WTC11 (cell line): ENCODE measurements at places on chromosomes 4 and X. TPM values are rescaled to one million over a fixed set of nuclear protein-coding genes. Genes with fewer than 3 reads are reported as not detected.

DNA sequence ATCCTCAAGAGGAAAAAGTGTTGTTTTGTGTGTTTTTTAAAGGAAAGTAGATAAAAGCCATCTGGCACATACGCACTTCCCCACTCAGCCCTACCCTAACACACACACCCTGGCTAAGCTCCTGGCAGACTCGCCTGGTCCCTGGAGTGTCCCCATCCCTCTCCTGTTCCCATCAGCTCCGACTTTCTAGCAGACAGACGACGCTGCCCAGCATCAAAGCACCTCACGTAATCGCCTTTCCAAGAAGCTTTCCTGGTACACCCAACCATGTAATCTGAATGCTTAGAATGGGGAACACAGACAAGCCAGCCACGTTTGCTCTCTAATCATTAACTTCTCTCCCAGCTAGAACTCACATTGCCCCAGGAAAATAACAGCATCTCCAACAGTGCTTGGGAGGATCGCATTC is 116.2 kb downstream of the AFAP1 start:
- H3K27ac ChIP-seq: peak overlapping the region; percentile 57
- peaks cover 19% of the 10 kb centered on the region for H3K36me3 ChIP-seq
- no peak for DNase-seq
- no peak overlapping the region for H3K4me3 ChIP-seq

DNA sequence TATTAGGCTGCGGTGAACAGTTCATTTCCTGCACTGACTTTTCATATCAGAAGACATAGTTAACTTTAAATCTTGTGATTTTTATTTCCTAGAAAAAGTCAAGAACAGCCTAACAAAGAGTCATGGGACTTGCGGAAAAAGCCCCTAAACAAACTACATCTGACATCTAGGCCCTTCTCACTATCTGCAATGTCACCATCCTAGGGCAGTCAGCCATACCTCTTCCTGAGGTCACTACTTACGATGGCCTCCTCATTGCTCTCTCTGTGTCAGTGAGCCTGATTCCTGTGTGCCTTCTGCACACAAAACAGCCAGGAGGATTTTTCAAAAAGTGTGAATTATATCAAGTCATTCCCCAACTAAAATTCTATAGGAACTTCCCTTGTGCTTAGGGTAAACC is 22.4 kb upstream of the KIT start:
- no peaks in the 10 kb centered on the region for H3K36me3 ChIP-seq
- H3K27me3 ChIP-seq: no peaks in the 10 kb centered on the region; the same call in 1 of the 2 replicates
- no peak overlapping the region for H3K4me3 ChIP-seq
- H3K4me1 ChIP-seq: peaks cover 12% of the 10 kb centered on the region
- H3K27ac ChIP-seq: no peak overlapping the region

GRCh38 chrX:118523920-118524319 is 28.3 kb downstream of the DOCK11 start:
- no peak overlapping the region for H3K4me3 ChIP-seq
- H3K36me3 ChIP-seq: no peaks in the 10 kb centered on the region
- H3K27ac ChIP-seq: no peak overlapping the region
- H3K4me1 ChIP-seq: peaks cover 26% of the 10 kb centered on the region
- no peak for DNase-seq
- H3K27me3 ChIP-seq: no peaks in the 10 kb centered on the region

- H3K4me3 ChIP-seq: no peak overlapping the region
- no peak overlapping the region for H3K27ac ChIP-seq
- peaks cover 3% of the 10 kb centered on the region; the same call in 1 of the 2 replicates for H3K36me3 ChIP-seq
- peaks cover 22% of the 10 kb centered on the region for H3K27me3 ChIP-seq
- peaks cover 30% of the 10 kb centered on the region for H3K4me1 ChIP-seq
Observed at GRCh38 chr4:4578981-4579380, 37.1 kb upstream of the STX18 start.

Gene CENPU
- total RNA-seq: 52.9 to 60.5 TPM (median 53.4 TPM) in 3 replicates

Gene TRPC5OS
- not detected in 3 replicates for total RNA-seq
